ENCODE measurements at places on chromosomes 7 and 10. TPM values are rescaled to one million over a fixed set of nuclear protein-coding genes. Genes with fewer than 3 reads are reported as not detected.

- DNase-seq = no peak
Measured at GRCh38 chr7:143898810-143899209, 3.2 kb downstream of the TCAF1 start.

- no peak for DNase-seq
Measured at GRCh38 chr10:115514895-115515294, 421.7 kb downstream of the ATRNL1 start.

DNA sequence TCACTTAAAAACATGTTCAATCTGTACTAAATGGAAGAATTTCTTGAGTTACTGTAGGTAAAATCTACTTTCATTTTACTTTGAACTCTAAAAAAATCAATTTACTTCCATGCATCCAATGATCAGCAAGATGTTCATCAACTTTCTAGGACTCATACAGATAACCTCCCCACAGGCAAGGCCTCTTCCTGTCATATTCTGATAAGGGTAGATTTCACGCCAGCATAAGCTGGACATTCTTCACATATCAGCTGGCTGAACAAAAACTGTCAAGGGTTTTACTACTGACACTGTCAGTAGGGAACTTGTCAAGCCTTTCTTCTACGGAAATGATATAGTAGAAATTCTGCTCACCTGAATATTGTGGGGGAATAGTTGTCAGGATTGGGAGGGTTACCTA lies 244.9 kb downstream of the THSD7A start:
- no peak for DNase-seq

DNA sequence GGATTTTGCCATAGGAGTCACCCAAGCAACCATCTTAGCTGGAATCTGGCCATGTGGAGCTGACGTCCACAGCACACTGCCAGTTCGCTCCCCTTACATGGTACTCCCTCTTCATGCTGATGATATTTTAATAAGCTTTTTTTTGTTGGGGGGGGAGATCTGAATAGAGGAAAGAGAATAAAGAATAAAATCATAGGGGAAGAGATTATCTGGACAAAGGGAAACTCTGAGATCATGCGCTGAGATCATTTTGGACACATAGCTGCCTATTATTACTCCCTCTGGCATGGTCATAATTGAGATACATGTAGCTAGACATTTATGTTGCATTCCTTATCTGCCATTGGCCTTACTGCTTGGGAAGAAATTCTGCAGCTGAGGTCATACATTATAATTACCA lies 282.7 kb downstream of the HTR7 start:
- DNase-seq = no peak

Gene ARHGAP12
- total RNA-seq = 44.2 TPM

Gene GALNT17
- not detected for total RNA-seq
